ENCODE measurements at places on chromosomes 4 and X. TPM values are rescaled to one million over a fixed set of nuclear protein-coding genes. Genes with fewer than 3 reads are reported as not detected.

GRCh38 chr4:156098805-156099204 lies 145.1 kb upstream of the CTSO start:
- no peak for DNase-seq

DNA sequence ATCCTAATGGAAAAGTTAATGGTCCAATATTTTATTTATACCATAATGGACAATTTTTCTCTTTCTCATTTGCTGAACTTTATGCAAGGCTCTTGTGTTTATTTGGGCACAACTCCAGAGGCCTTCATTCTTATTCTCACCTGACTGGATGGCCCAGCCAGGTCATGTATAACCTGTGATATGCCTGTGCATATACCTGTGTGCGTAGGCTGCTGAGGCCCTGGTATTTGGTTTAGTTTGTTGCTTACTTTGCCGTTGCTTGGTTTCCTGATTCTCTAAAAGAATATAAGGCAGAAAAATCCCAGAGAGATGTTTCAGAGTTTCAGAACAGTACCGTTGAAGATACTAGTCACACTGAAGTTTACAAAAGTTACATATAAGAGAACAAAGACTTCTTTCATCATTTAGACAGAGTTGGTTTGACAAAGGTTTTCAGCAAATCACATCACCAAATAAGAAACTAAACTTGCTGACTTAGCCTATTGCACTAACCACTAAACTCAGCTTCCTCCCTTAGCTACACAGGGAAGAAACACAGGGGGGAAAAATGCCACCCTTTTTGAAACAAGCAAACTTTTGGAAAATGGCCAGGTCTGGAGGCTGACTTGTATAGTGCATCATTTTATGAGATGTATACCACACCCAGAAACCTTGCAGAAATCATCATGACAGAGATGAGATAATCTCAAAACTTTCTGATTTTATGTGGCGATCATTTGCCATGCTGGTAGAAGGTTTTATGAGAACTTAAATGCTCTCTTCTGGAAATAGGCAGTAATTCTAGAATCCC lies 248.5 kb downstream of the GRIA3 start:
- DNase-seq: no peak

The CXCL10 gene
- total RNA-seq: 0.32 TPM

- no peak for DNase-seq
These were observed 168.3 kb downstream of the TMA16 start for GRCh38 chr4:163662768-163663167.

DNA sequence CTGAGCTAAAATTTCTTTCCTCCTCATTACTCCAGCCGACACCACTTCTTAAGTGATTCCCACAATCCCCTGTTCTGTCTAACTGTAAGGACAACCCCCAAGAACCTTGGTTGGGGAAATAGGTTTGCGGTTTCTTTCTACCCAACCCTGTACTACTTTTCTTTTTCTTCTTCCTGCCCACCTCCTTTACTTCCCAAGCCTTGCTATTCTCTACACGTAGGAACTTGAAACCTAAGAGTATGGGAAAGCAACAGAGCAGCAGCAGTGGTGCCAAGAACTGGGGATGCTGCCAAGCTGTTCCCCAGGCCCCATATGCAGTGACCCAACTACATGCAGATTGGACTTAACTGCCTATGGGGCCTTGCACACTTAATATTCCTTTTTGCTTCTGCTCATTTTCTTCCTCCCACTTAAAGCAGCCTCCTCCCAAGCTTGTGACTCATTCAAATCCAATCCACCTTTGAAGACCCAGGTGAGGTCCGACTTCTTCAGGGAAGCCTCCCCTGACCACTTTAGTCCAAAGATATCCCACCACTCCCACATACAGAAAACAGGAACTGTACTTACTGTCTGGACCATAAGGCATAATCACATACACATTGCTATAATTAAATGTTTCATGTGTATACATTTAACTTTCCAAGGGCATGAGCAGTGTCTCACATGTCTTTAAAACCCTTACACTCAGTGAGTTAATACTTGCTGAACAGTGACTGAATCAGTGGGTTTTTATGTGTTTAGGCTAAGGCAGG lies 1.7 kb downstream of the FAM120C start:
- DNase-seq: no peak

The TLR10 gene
- 0.17 TPM for total RNA-seq

The GAGE12J gene
- not detected for total RNA-seq

Measured in psoas muscle (tissue), 8 donors.